Nephron progenitor cell (in vitro differentiated cells): ENCODE measurements at places on chromosomes 11 and 22.

DNA sequence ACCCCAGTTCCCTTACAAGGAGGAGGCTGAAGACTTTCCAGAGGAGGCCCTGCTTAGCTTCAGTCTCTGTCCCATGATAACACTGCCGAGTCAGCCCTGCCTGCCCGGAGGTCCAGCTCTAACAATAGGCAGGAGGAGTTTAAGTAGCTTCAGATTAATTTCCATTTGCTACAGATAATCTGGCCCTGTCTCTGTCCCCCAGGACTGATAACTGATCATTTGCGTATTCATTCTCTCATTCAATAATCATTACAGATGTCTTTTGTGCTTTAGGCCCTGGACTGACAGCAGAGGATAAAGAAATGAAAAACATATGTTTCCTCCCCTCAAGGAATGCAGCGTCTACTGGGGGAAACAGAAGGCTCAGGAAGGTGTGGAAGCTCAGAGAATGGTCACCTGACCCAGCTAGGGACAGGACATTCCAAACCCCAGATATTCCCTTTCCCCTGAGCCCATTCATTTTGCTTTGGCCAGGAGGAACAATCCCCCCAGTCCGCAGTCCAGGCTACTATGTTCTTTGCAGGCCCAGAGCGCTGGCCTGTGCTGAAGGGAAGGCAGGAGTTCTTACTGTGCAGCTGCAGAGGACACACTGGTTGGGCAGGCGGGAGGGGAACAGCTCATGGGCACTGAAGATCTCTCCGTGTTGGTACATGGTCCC is 20.8 kb downstream of the CHRDL2 start:
- H3K36me3 ChIP-seq = no peaks in the 10 kb centered on the region
- no peak for DNase-seq
- H3K4me3 ChIP-seq = no peak overlapping the region
- peaks cover 48% of the 10 kb centered on the region for H3K4me1 ChIP-seq

DNA sequence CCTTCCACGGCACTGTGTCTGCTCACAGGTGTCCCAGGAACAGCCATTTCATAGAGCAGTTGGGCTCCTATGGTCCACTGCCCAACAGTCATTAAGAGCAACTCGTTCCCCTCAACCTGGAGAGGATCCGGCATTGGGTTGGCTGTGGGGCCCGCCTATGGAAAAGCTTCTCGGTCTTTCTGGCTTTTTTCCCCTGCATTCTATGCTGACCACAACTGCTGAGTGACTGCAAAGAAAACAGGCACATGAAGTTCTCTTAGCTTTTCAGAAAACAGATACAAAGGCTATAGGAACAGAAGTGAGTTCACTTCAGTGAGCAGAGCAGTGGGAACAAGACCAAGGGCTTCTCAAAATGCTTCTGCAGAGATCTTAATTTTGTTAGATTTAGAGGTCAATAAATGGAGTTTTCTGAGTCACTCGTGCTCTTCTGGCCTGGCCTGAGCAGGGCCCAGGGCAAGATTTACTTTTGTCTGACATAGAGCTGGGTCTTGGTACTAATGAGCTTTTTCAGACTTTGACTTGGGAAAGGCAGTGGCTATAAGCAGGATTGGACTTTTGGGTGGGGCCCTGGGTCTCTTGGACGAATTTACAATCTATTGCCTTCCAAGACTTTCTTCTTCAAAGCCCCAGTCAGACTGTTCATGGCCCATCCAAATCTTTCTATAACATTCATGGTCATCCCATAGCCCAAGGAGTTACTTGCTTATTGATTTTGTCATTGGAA is 13.6 kb upstream of the APOL5 start:
- DNase-seq = no peak
- no peaks in the 10 kb centered on the region for H3K4me1 ChIP-seq
- peaks cover 29% of the 10 kb centered on the region for H3K27me3 ChIP-seq
- no peaks in the 10 kb centered on the region for H3K36me3 ChIP-seq

DNA sequence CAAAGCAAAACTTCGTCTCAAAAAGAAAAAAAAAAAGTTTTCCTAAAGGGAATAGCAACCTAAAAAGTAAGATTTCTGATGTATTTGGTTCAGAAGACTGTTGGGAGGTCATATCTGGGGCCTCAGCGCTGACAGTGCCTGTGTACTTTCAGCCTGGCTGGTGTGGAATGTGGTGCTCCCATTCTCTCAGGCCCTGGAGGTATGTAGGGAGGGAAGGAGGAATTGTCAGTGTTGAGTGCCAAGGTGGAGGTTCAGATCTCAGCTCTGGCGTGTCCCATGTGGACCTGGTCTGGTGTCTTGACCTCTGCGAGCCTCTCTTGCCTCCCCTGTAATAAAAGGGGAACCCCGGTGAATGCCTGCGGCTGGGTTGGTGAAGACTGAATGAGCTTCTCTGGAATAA is 22.4 kb downstream of the PRR5 start:
- peak overlapping the region; percentile 82 for H3K27ac ChIP-seq
- no peak overlapping the region for H3K4me3 ChIP-seq
- no peak for DNase-seq
- peaks cover 4% of the 10 kb centered on the region for H3K27me3 ChIP-seq

- H3K4me1 ChIP-seq = peaks cover 64% of the 10 kb centered on the region
- H3K36me3 ChIP-seq = no peaks in the 10 kb centered on the region
- DNase-seq = peak; percentile 78
- no peak overlapping the region for H3K4me3 ChIP-seq
- peaks cover 18% of the 10 kb centered on the region for H3K27me3 ChIP-seq
Observed at GRCh38 chr11:17528181-17528691, 16.0 kb downstream of the USH1C start.

DNA sequence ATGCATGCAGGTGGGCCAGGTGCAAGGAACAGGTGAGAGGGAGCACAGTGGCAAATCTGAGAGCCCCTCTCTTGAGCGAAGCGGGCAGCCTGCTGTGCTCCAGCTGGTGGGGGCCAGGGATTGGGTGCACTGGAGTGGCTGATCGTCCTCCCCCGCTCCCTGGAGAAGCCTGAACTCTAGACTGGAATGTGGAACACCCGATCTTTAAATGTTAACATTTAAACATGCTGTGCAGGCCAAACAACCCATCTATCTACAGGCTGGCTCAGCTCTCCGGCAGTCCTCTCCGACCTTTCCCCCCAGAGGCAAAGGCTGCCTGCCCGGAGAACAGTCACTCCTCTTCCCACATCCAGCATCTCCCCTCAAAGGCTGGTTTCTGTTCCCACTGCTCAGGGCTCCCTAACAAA is 5.1 kb downstream of the MRGPRF start:
- H3K4me3 ChIP-seq = no peak overlapping the region
- H3K36me3 ChIP-seq = no peaks in the 10 kb centered on the region
- no peak for DNase-seq
- H3K4me1 ChIP-seq = peaks cover 56% of the 10 kb centered on the region
- H3K27me3 ChIP-seq = peaks cover 19% of the 10 kb centered on the region
- no peak overlapping the region for H3K27ac ChIP-seq

- peak overlapping the region; percentile 6 for H3K27ac ChIP-seq
- H3K4me3 ChIP-seq = no peak overlapping the region
- DNase-seq = no peak
- H3K27me3 ChIP-seq = peaks cover 13% of the 10 kb centered on the region
- H3K4me1 ChIP-seq = peaks cover 44% of the 10 kb centered on the region
Observed at GRCh38 chr11:73171436-73172161, 29.5 kb upstream of the FCHSD2 start.

DNA sequence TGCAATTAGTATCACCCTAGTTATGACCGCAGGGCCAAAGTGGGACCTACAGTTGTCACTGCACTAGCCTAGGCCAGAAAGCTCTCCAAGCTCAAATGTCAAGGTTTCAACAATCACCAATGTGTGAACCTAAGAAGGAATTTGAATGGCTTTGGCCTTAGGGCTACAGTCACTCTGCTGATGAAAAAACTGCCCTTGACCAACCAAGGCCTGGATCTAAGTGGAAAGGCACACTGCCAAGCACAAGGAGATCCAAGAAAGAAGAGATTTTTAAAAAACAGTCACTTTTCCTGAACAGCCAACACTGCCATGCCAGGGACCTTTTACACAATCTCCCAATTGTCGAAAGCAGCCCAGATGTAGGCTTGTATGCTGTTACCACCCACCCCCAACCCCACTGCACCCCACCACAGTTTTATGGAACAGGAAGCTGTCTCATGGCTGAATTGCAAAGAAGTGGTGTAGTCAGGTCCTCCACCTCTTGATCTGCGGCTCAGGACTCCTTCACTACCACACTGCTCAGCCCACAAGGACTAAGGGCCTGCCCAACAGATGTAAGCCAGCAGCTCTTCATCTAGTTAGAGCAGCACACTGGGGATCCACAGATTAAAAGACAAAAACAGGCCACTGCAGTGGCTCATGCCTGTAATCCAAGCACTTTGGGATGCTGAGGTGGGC is 32.9 kb downstream of the SMCO4 start:
- H3K36me3 ChIP-seq = peaks cover 31% of the 10 kb centered on the region
- H3K27me3 ChIP-seq = no peaks in the 10 kb centered on the region
- H3K27ac ChIP-seq = no peak overlapping the region
- no peak overlapping the region for H3K4me3 ChIP-seq
- DNase-seq = no peak
- peaks cover 4% of the 10 kb centered on the region for H3K4me1 ChIP-seq
